ENCODE measurements at places on chromosomes 6 and 20.

GRCh38 chr6:9799582-9799981 is 615.3 kb downstream of the TFAP2A start:
- DNase-seq: no peak

- no peak for DNase-seq
Observed at GRCh38 chr6:130421585-130421984, 55.8 kb downstream of the TMEM200A start.

DNA sequence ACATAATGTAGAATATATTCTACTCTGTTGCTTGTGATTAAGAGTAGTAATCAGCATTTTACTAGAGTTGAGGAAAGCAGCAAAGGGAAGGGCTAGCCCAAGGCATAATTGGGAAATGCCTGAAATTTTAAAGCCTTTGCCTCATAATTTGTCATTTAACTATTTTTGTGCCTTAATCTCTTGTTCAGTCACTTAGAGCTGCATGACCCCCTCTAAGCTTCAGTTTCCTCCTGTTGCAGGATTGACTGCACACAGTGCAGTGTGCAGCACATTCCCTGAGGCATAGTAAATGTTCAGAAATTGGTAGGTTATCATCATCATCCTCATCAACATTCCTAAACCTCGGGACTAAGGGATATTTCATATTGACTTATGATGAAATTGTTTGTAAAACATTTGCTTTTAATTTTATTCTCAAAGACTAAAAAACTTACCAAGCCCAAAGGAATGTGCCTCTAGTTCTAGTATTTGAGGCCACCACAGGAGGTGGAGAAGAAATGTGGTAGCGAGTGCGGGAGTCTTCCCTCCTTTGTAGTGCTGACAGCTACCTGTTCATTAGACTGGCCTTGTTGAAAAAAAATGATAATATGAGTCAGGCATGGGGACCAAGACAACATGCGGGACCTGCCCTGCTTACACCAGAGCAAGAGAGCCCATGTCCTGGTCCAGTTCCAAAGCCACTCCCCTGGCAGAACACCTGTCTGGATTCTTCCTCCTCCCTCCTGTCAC is 14.8 kb upstream of the TENT5A start:
- DNase-seq: no peak

- DNase-seq: no peak
Observed at GRCh38 chr6:35945650-35946025, 24.7 kb upstream of the SRPK1 start.

GRCh38 chr6:136517002-136517401 is 33.2 kb downstream of the MAP7 start:
- DNase-seq: no peak

DNA sequence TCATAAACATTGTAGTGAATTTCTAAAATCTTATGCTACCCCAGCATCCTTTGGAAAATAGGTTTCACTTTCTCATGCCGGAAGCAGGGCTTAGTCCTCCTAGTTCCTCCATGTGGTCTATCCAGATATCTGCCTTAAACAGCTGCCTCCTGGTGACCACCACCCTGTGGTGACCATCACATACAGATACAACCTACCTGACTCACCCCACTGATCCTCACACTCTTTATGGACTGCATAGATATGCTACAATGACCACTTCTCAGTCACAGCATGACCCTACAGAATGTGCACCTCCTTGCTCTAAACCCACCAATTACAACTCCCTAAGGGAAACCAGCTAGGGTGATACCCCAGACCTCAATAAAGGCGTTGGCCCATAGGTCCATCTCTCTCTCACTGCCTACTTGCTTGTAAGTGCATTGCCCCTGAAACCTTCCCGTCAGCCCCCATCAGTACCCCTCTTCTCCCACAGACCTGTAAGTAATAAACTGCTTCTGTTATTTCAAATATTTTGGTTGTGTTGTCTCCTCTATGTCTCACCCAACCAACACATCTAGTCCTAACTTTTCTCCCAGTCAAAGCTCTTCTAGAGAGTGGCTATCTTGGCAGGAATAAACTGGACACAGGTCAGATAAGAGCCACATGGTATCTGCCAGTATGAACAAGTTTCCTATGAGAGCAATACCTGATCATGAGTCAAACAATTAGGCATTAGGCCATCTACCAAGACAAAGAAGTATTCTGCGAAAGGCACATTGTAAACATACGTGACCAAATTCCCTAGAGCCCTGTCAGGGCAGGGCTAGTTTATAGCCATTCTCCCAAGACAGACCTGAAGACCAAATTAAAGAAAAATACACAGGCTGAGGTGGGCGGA is 39.4 kb upstream of the PLEKHG1 start:
- DNase-seq: no peak

GRCh38 chr20:61933481-61933950 is 132.2 kb downstream of the TAF4 start:
- DNase-seq: no peak

GRCh38 chr20:60371384-60371783 is 413.2 kb downstream of the CDH26 start:
- DNase-seq: no peak

GRCh38 chr20:11067359-11067758 is 393.6 kb upstream of the JAG1 start:
- DNase-seq: no peak

- no peak for DNase-seq
Observed at GRCh38 chr6:131911951-131912350, 39.2 kb downstream of the CCN2 start.

DNA sequence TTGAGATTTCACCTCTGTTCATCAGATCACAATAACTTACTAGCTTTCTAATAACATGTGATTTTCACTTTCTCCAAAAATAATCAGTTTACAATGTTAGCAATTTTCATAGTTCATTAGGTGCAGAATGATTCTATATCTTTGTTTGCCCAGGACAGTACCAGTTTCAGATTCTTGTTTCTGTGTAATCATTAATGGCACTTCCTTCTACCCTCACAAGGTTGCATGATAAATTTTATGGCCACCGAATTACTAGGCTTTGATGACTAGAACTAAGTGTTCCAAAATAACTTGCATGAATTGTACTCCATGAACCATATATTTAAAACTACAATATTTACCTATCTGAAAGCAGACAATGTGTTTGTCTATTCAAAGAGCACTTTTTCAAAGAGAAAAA is 442.3 kb downstream of the EPHA7 start:
- DNase-seq: no peak

DNA sequence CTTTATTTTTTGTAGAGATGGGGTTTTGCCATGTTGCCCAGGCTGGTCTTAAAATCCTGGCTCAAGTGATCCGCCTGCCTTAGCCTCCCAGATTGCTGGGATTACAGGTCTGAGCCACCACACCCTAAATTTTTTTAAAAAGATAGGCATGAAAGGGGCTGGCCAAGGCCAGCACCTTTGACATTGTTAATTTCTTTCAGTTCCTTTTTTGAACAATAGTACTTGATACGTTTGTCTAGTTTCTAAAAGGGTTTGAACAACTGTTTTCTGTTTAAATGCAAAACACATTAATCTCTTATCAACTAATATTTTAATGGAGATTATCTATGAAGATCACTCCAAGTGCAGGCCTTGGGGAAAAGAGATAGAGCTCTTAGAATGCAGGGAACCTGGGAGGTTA is 37.6 kb upstream of the PTPRK start:
- DNase-seq: no peak

DNA sequence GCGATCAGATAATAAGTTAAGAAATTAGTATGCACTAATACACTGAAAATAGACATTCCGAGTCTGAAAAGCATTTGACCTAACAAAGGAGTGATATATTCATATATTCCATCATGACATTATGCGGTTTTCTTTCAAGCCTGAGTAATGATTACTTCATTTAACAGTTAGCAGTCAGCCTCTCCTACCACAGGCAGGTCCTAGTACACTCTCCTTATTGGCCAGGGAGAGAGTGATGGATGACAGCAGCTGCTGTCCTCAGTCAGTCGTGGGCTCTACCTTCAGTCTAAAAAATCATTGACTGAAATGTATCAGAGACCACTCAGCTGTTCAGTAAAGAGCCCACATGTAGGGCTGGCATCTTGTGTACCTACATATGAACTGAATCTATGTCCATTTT is 33.2 kb upstream of the VGLL2 start:
- DNase-seq: no peak

- DNase-seq: no peak
Observed at GRCh38 chr20:15166744-15167143, 829.3 kb upstream of the FLRT3 start.

- no peak for DNase-seq
Observed at GRCh38 chr20:44011251-44011940, 96.7 kb downstream of the TOX2 start.

All from midbrain (tissue), 1 donor.